ENCODE measurements at places on chromosomes 1 and 21.

DNA sequence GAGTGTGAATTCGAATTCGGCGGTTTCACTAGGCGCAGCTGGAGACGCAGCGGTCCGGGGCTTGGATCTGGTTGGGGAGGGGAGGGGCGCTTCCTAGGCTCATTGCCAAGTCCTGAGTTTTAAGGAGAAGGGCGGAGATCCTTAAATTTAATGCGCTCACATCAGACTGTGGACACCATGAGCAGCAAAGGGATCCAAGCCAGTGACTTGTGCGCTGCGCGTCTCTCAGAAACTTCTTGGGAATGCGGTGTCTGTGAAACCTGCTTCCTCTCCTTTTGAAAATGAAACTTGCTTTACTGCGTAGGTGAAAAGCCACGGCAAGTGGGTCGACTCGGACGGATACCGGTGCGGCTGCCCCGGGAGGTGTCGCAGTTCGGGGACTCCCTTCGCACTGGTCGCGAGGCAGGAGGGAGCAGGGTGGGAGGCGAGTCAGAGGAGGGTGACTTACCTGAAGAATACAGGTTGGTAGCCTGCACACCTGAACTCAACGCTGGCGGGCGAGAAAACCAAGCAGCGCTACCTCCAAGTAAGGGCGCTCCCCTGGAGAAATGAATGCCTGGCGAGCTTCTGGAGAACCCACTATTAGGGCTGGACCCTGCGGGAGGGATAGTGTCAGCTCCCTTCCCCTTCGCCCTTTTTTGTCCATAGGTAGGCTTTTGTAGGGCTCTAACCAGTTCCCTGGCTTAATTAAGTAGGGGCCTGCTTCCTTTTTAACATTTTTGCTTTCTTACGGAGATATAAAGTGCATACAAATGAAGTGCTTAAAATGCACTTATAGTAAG, 992 bp downstream of the TENT5C start:
- DNase-seq = peak; percentile 75

GRCh38 chr1:91596474-91596873, 95.8 kb downstream of the CDC7 start:
- DNase-seq = no peak

DNA sequence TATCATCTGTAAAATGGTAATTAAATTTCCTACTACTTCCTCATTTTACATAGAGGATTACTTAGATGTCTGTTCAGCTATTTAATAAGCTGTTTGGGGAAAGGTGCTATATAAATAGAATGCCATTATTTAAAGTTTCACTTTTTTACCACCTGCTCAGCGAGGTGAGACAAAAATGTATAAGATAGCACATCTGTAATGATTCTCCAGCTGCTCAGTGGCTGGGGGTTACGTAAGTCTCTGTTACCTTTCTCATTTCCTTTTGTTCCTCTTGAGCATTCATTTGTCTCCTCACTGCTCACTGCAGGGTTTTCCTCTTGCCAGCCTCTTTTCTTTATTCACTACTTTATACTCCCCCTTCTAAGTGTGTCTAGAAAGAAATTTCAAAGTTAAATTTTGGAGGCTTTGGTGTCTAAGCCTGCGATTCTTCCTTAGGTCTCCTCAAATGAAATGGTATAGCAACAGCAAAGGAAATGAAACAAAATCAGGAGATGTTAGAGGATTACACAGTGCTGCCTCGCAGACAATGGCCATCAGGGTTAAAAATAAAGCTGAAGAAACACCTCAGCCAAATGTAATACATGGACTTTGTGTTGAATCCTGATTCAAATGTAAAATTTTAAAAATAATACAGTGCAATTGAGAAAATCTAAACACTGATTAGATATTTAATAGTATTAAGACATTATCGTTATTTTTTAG, 6.8 kb downstream of the RGS8 start:
- DNase-seq = peak; percentile 5

DNA sequence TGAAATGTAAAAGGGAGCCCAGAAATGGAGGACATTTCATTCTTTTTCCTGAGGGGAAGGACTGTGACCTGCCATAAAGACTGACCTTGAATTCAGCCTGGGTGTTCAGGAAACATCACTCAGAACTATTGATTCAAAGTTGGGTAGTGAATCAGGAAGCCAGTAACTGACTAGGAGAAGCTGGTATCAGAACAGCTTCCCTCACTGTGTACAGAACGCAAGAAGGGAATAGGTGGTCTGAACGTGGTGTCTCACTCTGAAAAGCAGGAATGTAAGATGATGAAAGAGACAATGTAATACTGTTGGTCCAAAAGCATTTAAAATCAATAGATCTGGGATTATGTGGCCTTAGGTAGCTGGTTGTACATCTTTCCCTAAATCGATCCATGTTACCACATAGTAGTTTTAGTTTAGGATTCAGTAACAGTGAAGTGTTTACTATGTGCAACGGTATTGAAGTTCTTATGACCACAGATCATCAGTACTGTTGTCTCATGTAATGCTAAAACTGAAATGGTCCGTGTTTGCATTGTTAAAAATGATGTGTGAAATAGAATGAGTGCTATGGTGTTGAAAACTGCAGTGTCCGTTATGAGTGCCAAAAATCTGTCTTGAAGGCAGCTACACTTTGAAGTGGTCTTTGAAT, 2.9 kb downstream of the RGS2 start:
- DNase-seq = no peak

GRCh38 chr1:3234281-3234680, 165.3 kb downstream of the PRDM16 start:
- DNase-seq = no peak

GRCh38 chr1:25817840-25818501, 1.8 kb upstream of the MTFR1L start:
- DNase-seq = no peak

DNA sequence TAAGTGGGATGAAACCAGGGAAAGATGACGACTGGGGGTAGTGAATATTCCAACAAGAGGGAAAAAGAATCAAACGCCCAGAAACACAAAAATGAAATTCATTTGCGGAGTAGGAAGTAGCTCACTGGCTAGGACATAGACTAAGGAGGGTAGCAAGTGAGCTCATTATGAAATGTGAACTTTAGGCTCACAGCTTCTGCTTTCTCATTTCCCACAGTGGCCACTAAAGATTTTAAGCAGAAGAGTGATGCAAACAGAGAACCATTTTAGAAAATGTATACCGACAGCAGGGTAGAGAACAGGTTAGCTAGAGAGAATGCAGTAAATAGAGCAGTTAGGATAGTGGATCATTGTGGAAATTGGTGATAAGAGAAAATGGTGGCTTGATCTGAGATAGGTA, 3.5 kb downstream of the CD48 start:
- DNase-seq = peak; percentile 66

GRCh38 chr1:236870721-236871120, 75.6 kb downstream of the MTR start:
- peak; percentile 28 for DNase-seq

DNA sequence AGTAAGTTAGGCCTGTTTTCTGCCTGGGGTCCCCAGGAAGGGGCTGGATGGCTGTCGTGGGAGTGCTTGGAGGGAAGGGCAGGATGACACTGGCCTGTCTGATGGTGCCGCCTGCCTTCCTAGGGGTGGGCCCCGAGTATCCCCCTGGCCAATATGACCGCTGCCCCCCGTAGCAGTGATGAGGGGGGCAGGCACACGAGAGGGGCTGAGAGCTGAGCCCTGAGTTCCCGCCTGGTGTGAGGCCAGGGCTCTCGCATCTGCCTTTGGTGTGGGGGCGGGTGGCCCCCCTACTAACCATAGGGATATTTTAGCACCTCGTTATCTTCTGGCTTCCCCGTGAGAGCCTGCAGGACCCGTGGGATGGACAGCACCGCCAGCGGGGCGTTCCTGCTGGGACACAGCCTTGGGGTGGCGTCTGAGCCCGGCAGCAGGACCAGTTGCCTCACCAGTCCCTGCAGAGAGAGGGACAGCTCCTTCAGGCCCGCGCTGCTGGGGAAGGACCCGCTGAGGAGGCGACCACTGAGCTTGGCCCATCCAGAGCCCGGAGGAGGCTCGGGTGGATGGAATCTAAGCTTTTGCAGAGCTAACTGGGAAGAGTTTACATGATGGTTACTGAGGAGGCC, 10.4 kb downstream of the KRTAP10-1 start:
- no peak for DNase-seq

DNA sequence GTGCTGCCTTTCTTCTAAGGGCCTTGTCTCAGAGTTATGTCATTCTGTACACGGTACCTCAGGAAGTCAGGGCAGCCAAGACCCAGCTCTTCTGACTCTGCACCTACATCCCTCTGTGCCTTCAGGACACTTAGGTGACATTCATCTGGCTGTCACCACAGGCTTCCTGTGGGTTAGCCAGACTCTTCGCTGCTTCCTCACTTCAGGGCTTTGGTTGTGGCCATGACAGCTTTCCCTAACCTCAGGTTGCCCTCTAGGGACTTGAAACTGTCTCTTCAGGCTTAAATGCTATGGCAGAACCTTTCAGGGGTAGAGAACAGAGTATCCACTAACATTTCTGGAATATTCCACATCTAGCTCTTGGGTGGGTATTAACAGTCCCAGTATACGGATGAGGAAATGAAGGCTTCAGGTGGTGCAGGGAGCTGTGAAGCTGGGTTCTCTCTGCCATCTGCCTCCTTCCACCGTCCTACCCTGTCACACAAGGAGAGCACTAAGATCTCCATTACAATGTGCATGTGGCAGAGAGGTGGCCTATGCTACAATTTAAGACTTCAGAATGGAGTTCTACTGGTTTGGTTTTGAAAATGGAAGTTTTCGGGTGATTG, 9.9 kb downstream of the TSSK3 start:
- peak; percentile 86 for DNase-seq

- no peak for DNase-seq
Observed at GRCh38 chr1:39800471-39800835, 11.8 kb upstream of the BMP8B start.

GRCh38 chr21:41139275-41139674, 28.7 kb upstream of the BACE2 start:
- DNase-seq = no peak

- no peak for DNase-seq
Observed at GRCh38 chr1:39501666-39502065, 10.2 kb downstream of the BMP8A start.

- DNase-seq = no peak
Observed at GRCh38 chr1:233261206-233261605, 34.3 kb downstream of the PCNX2 start.

Data from KBM-7 (cell line).